ENCODE measurements at places on chromosomes 12 and 14.

- ATAC-seq = peak; percentile 42
Measured at GRCh38 chr14:23113431-23114119, 5.5 kb downstream of the CEBPE start.

DNA sequence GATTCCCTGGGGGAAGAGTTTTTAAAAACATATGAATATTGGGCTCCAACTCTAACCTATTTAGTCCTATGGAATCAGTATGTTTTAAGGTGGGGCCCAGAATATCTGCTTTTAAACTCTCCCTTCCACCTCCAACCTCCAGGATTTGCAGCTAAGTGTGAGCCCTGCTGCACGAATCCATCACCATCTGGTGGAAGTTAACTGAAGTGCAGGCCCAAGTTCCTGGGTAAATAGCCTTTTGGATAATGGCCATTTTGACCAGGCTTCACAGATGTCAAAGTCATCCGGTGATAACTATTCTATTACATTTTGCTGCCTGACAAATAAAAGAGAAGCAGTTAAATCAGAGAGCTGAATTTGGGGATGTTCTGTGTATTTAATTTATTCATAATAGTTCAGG lies 58.1 kb upstream of the RMST start:
- peak; percentile 46 for ATAC-seq

DNA sequence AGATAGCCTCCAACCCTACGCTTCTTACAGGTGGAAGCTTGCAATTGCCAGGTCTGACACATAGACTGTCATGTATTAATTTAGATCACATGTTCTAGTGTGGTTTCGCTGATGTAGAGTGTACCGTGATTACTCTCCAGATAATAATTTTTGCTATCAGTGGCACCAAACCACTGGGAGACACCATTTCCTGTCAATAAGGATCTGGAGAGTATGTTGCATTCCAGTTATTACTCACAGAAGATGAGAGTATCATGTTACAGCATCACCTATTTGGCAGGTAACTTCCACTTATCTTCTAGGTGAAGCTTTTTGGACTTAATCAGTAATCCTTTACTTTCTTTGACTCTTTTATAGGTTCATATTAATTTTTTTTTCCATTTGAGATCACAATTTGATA lies 147.2 kb downstream of the HELB start:
- no peak for ATAC-seq

- ATAC-seq = no peak
Measured at GRCh38 chr12:127941332-127941731, 325.6 kb upstream of the TMEM132C start.

GRCh38 chr12:26295001-26295400 lies 99.6 kb downstream of the SSPN start:
- no peak for ATAC-seq

- ATAC-seq = no peak
Measured at GRCh38 chr14:44782775-44783238, 178.9 kb downstream of the KLHL28 start.

- ATAC-seq = peak; percentile 78
Measured at GRCh38 chr12:84648425-84648824, 264.2 kb downstream of the SLC6A15 start.

GRCh38 chr14:35051796-35052195 lies 5.7 kb downstream of the FAM177A1 start:
- ATAC-seq = no peak

GRCh38 chr12:42507081-42507480 lies 82.5 kb downstream of the PRICKLE1 start:
- ATAC-seq = peak; percentile 89

DNA sequence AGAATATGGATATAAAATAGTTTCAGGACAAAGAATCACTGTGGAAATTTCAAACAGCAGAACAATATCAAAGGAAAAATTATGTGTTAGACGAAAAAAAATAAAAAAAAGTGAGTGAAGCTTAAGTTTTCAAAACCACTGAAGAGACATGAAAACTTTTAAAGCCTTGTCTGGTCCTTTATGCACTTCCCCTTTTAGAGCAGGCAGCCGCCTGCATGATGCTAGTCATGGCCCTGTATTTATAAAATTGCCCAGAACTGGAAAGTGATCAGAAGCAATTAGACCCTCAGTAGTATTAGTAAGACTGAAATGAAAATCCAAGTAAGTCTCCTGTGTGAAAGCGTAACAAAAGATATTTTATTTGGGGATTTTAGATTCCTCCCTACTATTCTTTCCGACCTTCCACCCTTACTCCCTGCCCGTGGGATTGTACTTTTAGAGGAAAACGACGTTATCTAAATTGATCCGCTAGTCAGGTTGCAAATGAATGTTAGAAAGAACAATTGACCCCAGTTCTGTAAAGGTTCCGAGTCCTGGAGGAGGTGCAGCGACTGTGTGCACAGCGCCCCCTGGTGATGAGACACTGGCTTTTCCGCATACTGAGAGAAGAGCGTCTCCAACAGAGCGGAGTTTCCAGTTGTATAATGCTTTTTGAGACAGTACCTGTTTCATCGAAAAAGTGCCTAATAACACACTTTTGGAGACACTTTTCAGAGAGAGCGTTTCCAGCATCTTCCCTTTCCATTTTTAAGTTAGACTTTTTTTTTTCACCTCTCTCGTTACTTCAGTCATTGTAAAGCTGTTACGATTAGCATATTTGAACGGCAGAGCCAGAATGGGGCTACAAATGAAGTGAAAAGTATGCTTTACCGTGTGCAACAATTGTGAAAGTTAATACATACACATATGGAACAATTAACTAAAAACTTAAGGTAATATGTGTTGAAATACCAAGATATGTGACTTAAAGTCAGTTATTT lies 12.4 kb downstream of the MGST1 start:
- ATAC-seq = peak; percentile 57

GRCh38 chr14:89621009-89621421 lies 204.0 kb upstream of the FOXN3 start:
- no peak for ATAC-seq

DNA sequence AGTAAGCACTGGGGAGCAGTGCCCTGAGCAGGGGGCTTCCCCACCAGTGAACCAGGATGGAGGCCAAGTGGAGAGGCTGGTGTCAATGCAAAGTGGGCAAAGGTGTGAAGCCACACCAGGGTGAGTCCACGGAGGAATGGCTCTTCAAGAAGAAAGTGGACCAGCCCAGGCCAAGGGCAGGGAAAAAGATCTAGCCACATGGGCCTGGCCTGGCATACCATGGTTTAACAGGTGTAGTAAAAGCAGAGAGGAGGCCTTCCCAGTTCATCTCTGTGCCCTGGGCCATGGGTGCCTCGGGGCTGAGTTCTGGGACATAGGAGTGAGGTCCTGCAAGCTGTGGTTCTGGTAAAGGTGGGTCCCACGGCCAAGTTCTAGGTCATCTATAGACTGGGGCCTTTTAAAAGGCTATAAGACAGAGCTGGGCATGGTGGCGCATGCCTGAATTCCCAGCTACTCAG lies 153.4 kb downstream of the DPF3 start:
- no peak for ATAC-seq

GRCh38 chr14:89276424-89276975 lies 140.5 kb downstream of the FOXN3 start:
- no peak for ATAC-seq

- ATAC-seq = no peak
Measured at GRCh38 chr12:89243771-89244170, 108.5 kb downstream of the DUSP6 start.

DNA sequence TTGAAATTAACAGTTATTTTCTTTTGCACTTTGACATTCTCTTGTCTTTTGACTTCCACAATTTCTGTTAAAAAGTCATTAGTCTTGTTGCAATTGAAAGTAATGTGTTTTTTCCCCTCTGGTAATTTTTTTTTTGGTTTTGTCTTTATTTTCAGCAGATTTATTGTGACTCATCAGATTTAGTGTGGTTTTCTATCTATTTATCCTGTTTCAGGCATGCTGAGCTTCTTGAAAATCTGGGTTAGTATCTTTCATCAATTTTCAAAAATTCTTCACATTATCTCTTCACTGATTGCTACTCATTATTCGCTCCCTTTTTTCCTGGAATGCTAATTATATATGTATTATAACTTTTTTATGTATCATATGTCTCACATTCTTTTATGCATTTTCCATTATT lies 15.3 kb upstream of the NTF3 start:
- no peak for ATAC-seq

DNA sequence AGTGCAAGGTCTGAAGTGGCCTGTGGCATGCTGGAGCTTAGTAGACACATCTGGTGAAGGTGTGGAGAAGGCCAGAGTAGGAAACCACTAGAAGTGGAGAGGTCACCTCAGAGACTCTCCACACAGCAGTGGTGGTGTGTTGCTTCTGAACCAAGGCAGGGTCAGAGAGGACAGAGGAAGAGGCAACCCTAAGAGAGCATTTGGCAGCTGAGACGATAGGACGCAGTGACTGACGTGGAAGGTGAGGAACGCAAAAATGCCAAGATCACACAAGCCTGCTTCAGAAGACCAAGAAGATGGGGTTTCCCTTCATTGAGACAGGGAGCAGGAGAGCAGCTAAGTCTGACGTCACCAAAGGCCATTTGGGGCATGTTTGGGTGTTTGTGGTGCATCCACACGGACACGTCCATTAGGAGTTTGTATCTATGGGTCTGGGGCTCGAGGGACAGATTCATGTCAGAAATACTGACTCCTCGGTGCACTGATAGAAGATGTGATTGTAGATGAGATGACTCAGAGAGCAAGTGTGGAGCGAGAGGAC lies 338.1 kb downstream of the CACNA1C start:
- no peak for ATAC-seq

- ATAC-seq = no peak
Measured at GRCh38 chr14:101114726-101115515, 211.4 kb upstream of the RTL1 start.

DNA sequence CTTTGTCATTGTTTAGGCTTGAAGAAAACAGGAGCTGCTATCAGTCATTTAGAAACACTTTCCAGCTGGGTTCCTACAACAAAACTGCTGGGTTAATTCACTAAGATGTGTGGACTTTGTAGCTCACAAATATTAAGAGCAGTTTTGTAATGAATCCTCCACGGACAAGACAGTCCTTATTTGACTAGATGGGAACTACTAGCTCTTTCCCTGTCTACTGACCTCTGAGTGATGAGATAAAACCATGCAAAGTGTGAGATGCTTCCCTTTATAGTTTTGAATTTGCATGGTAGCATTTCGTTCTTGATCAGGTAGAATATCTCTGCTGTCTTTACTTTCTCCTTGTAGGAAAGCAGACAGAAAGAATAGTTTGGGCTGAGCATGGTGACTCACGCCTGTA lies 72.9 kb upstream of the STXBP6 start:
- ATAC-seq = no peak

GRCh38 chr12:1804545-1805332 lies 15.6 kb upstream of the LRTM2 start:
- ATAC-seq = peak; percentile 76

DNA sequence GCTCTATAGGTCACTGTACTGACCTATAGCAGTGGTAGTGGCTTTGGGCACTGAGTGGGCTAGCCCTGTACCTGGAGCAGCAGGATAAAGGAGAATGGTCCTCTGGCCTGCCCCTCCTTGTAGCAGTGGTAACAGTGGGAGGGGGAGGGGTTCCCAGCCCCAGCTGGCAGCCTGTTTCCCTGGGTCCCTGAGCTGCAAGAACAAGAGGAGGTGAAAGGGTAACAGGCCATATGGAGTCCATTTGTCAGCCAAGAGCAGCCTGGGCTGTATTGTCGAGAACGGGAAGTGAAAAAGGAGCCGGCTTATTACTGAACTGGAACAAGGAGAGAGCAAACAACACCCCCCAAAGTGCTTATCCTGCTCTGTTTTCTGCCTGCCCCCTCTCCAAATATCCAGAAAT lies 73.8 kb upstream of the SRSF5 start:
- ATAC-seq = no peak

GRCh38 chr14:56064513-56064912 lies 53.7 kb upstream of the PELI2 start:
- ATAC-seq = no peak

DNA sequence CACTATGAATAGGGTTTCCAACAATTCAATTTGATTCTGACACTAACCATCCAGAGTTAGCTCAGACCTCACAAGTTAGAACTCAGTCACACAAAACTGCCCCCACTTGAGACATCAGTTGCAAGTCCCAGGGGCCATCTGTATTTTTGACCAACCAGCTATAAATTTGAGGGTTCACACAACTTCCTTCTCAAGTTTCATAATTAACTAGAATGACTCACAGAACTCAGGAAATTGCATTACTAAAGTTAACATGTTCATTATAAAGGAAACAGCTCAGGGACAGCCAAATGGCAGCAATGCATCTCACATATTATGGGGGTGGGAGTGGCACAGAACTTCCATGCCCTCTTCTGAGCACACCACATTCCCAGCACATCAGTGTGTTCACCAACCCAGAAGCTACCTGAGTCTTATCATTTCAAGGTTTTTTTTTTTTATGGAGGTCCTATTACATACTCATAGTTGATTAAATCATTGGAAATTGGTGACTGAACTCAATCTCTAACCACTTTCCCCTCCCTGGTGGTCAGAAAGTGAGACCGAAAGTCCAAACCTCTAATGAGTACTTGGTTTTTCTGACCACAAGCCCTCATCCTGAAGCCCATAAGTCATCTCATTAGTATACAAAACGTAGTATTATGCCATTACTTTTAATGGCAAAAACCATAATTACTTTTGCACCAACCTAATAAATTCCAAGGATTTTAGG lies 1721.5 kb upstream of the SEL1L start:
- no peak for ATAC-seq

DNA sequence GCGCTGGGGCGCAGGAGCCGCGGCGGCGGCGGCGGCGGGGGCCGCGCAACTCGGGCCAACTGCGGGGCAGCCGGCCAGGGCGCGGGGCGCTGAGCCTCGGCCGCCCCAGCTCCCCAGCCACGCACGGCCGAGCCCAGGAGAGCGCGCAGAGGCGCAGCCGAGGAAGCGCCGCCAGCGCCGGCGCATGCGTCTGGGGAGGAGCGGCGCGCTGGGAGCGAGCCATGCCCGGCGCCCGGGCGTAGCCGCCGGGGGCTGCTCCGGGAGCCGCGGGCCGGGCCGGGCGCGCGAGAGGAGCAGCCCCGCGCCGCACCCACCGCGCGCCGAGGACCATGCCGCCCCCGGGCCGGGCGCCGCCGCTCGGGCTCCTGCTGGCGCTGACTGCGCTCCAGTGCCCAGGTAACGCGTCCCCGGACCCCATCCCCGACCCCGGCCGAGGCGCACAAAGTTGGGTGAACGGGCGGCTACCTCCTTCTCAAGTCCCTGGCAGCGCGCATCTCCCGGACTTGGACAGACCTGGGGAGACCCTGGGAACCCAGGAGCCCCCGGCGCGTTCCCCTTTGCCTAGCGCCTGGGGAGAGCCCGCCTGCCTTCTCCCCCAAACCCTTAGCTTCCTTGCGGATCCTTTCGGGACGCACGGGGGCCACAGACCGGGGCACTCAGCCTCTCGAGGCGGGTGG lies 121.4 kb downstream of the AACS start:
- ATAC-seq = peak; percentile 63

DNA sequence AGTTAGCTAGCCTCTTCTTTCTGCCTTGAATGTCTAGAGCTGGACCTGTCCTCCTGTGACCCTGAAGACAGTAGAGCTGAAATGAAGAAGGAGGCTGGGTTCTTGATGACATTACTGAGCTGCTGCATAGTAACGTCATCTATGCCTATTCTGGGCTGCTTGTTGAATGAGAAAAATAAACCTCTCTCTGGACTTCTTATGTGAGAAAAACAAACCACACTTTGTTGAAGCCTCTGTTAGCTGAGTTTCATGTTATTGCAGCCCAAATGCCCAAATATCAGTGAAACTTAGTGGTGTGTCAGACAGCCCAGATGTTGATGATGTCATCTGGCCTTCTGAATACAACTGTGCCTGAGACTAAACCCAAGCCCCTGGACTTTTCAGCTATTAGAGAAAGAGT lies 67.0 kb upstream of the MAX start:
- no peak for ATAC-seq

Data from motor neuron (in vitro differentiated cells).